Stomach (tissue), 19 donors: ENCODE measurements at places on chromosomes 11 and 22.

DNA sequence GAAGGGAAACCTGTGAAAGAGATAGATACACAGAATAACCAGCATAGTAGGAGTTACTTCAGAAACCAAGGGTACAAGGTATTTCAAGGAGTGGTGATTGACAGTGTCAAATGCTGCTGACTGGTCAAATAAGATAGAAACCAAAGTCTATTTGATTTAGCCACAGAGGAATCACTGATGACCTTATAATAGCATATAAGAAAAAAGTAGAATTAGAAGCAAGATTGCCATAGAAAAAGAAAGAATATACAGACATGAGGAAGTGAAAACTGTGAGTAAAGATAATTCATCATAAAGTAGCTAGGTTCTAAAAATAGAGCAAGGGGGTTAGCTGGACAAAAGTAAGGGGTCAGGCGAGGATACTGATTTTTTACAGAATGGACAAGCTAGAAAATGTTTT lies 14.2 kb downstream of the ZBTB44 start:
- no peak for DNase-seq

DNA sequence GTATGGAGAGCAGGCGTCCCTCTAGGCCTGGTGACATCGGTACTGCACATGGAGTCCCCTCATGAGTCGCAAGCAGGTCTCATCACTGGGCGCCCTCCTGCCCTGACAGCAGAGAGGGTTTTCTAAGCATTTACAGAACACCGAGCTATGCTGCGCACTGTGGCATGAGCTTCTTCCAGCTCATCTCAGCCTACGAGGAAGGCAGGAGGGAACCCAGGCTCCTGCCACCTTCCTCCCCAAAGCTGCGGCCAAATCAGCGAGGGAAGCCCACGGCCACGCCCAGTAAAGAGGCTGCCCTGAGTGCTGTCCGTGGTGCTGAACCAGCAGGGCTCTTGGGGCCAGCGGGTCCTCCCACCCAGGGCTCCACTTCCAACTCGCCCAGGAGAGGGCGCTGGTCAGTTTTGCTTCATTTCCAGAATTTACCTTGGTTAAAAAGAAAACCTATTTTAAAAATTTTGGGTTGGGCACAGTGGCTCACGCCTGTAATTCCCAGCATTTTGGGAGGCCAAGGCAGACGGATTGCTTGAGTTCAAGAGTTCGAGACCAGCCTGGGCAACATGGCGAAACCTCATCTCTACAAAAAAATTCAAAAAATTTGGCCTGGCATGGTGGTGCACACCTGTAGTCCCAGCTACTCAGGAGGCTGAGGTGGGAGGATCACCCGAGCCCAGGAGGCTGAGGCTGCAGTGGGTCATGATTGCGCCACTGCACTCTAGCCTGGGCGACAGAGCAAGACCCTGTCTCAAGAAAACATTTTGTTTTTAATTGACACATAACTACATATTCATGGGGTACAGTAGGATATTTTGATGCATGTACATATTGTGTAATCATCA lies 34.2 kb downstream of the PHF21B start:
- DNase-seq = peak; percentile 95

DNA sequence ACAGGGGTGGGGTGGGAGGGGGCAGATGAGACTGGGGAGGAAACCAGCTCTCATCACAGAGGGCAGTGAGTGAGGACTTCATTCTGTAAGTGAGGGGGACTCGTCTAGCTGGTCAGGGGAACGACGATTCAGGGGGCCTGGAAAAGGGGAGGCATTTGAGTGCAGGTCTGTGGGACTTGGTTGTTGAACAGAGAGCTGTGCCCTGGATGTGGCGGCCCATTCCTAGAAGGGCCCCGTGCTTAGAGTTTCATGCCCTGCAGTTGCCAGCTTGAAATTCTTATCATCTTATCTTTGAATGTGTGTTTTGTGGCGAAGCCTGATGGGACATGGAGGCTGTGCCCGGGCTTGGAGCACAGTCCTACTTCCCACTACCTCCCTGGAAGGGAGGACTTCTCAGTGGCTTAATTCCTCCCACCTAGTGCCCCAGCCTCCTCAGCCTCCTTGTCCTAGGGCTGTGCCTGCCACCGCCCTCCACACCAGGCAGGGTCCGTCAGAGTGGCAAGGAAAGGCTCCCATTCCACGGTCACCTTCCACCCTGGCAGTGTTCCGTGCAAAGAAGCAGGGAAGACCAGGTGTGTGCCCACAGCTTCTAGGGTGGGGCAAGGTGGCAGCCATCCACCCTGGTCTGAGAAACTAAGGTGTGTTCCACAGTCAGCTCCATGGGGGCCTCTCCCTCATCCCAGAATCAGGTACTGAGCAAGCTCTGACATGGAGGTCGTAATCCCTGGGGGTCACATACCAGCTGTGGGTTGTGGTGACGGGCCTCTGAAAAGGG lies 59.7 kb upstream of the LMO1 start:
- no peak for DNase-seq

GRCh38 chr11:2554338-2555207 lies 109.8 kb downstream of the KCNQ1 start:
- no peak for DNase-seq

- peak; percentile 97 for DNase-seq
Measured at GRCh38 chr22:36454916-36455570, 26.4 kb downstream of the TXN2 start.

DNA sequence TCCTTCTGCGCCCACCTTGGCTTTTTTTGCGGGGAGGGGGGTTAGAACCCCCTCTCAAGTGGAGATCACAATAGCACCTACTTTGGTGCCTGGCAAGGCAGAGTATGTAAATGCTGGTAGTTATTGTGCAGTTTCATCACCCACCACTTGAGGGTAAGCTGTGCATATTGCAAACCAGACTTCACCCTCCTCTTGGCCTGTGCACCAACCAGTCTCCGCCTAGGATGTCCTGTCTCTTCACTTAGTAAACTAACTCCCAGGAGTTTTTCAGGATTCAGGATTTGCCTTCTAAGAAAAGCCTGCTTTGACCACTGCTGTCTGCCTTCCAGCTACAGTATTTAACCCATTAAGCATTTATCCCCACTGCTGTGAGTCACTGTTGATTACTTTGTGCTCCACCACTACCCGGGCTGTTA lies 2.0 kb upstream of the UBXN1 start:
- peak; percentile 47 for DNase-seq

- DNase-seq = no peak
Measured at GRCh38 chr11:76699451-76700091, 29.0 kb upstream of the LRRC32 start.

DNA sequence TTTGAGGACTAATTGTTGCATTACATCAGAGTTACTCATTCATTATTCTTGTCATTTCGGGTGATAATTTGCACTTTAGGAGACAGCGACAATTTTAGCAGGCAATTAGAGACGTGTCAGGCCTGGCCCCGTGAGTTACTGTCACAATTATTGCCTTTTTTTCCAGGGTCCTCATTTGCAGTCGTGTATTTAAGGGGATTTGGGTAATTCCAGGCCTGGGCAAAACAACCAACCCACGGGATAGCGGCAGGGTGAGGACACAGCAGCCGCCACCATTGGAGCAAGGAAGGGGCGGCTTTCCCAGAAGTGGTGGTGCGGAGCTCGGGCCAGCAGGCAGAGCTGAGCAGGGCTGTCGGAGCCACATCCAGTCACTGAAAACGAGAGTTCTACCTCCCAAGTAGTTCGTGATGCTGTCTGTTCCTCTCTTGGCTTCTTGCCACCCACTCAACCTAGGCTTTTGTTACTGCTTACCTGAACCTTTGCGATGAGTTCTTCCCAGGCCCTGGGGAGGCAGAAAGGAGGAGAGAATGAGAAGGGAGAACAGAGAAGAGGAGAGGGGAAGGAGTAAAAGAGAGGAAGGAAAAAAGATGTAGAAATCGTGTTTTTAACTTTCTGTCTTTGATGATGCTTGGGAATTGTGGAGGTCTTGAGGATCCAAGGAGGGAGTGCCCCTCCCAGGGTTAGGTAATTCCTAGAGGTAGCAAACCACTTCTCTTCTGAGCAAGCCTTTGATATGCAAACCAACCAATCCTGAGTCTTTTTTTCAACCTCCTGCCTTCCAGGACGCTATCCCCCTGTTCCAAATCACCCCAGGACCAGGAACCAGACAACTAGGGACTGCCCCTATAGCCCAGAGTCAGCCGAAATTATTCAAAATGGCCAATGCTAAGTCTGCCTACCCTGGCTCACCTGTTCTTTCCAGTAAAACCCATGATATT lies 236.1 kb downstream of the MIAT start:
- no peak for DNase-seq

DNA sequence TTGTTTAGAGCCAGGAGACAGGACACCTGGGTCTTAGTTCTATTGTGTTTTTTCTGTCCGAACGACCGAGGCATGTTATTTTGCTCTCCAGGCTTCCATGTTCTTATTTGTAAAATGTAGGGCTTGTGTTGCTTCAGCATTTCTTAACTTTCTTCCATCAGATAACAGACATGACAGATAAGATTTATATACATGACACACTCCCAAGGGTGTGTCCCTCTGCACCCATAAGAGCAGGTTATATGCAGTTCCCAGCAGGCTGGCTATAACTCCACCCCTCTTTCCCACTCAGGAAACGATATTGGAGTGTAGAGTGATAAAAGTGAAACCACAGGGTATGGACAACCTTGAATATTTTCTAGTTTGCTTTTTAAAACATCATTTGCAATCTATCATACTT lies 65.8 kb downstream of the APIP start:
- peak; percentile 64 for DNase-seq

DNA sequence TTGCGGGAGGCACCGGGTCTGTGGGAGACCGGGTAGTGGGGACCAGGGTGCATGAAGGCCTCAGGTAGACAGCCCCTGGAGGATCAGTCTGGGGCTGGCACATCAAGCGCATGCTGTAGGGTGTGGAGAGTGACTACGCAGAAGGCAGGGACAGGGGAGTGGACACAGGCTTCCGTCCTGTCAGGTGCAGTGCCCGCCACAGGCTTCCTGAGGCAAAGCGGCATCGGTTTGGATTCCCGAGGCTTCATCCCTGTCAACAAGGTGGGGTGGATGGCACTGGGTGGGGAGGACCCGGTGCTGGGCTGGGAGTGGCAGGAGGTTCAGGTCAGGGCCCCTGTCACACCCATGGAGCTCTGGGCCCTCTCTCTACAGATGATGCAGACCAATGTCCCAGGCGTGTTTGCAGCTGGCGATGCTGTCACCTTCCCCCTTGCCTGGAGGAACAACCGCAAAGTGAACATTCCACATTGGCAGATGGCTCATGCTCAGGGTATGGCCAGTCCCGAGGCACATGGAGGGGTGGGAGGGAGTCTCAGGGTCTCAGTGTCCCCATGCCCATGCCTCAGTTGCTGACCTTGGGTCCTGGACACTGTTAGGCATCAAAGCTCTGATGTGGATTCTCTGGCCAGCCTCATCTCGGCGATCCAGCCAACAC lies 4.5 kb upstream of the LZTR1 start:
- no peak for DNase-seq
